Vein endothelial cell (primary cell): ENCODE measurements at places on chromosomes 4 and X. TPM values are rescaled to one million over a fixed set of nuclear protein-coding genes. Genes with fewer than 3 reads are reported as not detected.

CPZ gene
- 0.10 TPM in 1 of 2 replicates, not detected in the other for total RNA-seq

CTSO gene
- 4.9 and 5.6 TPM in 2 replicates for total RNA-seq

DMP1 gene
- not detected in 2 replicates for total RNA-seq

TDO2 gene
- not detected in 2 replicates for total RNA-seq

CFI gene
- 47.0 and 48.1 TPM in 2 replicates for total RNA-seq

FAM133A gene
- total RNA-seq: not detected in 2 replicates

ATP2B3 gene
- total RNA-seq: not detected in 2 replicates

NXF2 gene
- not detected in 2 replicates for total RNA-seq

PRRG3 gene
- not detected in 2 replicates for total RNA-seq

AFP gene
- total RNA-seq: not detected in 2 replicates

NWD2 gene
- total RNA-seq: not detected in 2 replicates

GYPA gene
- total RNA-seq: not detected in 2 replicates

CTAG1B gene
- not detected in 2 replicates for total RNA-seq

GAGE2A gene
- total RNA-seq: not detected in 2 replicates

SSX3 gene
- total RNA-seq: not detected in 2 replicates

DUSP9 gene
- 0.19 and 0.33 TPM in 2 replicates for total RNA-seq

NDNF gene
- total RNA-seq: not detected in 2 replicates

S100P gene
- not detected in 2 replicates for total RNA-seq
